Naive thymus-derived CD8-positive, alpha-beta T cell (primary cell): ENCODE measurements at places on chromosomes 5 and 9. TPM values are rescaled to one million over a fixed set of nuclear protein-coding genes. Genes with fewer than 3 reads are reported as not detected.

DNA sequence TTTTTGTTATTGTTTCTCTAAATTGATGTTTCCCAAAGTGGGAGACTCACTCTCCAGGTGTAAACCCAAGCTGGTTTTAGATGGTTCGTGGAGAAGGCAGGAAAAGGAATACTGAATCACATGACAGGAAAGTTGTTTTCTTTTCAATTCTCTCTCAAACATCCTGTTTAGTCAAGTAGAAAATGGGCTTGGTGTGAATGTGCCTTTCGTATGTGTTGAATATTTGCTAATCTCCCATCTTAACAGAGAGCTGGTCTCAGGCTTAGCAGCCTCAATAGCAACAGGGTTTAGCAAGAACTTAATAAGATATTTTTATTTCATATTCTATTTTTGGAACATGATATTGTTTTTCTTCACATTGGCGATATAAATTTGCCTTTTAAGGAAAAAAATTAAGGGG lies 119.7 kb downstream of the INSYN2B start:
- no peak for DNase-seq
- no peaks in the 10 kb centered on the region for H3K36me3 ChIP-seq
- peaks cover 25% of the 10 kb centered on the region for H3K4me1 ChIP-seq
- H3K4me3 ChIP-seq = no peak overlapping the region
- no peak overlapping the region for H3K27ac ChIP-seq

GRCh38 chr9:97831843-97832636 lies 21.0 kb upstream of the FOXE1 start:
- no peak for DNase-seq
- peaks cover 30% of the 10 kb centered on the region for H3K27me3 ChIP-seq
- H3K4me1 ChIP-seq = no peaks in the 10 kb centered on the region

DNA sequence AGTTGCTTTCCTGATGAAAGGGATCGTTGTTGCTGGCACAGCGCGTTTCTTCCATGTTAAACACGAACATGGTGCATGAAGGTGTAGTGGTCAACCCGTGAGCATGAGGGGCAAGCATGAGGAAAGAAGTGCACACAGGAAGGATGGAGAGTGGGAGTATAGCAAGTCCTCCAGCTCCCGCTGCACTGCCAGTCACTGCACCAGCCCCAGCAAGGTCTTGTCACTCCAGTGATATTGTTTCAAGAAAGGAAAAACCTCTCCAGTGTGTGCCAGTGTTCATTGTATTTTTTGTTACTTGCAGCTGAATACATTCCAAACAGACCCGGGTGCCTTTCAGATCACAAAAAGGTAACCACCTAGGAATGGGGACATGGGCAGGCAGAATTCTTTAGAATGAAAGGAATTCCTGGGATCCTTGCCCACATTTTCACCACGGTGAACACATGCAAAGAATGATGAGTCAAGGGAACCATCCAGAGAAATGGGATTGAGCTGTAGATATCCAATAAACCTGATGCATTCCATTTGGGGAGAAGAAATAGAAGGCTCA lies 186.3 kb downstream of the AOPEP start:
- H3K27ac ChIP-seq = no peak overlapping the region
- no peaks in the 10 kb centered on the region for H3K27me3 ChIP-seq
- DNase-seq = no peak
- no peak overlapping the region for H3K4me3 ChIP-seq

DNA sequence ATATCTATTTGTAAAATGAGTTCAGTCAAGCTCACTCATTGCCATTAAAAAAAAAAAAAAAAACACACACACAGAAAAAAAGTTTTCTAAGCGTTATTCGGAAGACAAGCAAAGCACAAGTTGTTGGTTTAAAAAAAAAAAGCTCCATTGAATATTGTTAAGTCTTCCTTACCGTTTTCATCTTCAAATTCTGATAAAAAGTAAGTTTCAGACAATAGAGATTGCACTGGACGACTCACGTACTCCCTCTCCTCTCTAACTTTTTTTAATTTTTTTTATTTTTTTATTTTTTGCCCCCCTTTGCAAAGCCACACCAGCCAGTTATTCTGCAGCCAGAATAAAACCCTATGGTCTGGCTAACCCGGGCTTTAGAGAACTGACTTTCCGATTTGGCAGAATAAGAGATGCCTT lies 544 bp downstream of the ADAMTS6 start:
- H3K27ac ChIP-seq = peak overlapping the region; percentile 92
- no peaks in the 10 kb centered on the region for H3K27me3 ChIP-seq
- H3K4me3 ChIP-seq = no peak overlapping the region
- no peaks in the 10 kb centered on the region for H3K36me3 ChIP-seq
- no peak for DNase-seq
- H3K4me1 ChIP-seq = peaks cover 21% of the 10 kb centered on the region

DNA sequence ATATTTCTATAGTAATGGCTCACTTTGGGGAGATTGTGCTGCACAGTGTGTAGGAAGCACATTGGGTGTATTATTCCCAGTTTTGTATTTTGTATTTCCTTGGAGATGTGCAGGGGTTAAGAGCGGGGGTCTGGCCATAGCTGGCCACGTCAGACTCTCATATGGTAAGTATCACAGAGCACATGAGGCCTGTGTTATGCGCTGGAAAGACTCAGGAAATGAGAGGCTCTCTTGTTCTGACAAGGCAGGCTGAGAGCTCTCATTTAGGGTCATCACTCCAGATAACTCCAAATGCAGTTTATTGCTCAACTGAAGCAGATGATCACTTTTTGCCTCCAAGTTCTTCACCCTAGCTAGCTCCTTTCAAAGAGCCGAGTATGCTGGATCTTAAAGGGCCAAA lies 205.7 kb downstream of the NTRK2 start:
- no peak for DNase-seq
- H3K36me3 ChIP-seq = no peaks in the 10 kb centered on the region
- no peak overlapping the region for H3K4me3 ChIP-seq

The CCDC192 gene
- not detected for total RNA-seq

DNA sequence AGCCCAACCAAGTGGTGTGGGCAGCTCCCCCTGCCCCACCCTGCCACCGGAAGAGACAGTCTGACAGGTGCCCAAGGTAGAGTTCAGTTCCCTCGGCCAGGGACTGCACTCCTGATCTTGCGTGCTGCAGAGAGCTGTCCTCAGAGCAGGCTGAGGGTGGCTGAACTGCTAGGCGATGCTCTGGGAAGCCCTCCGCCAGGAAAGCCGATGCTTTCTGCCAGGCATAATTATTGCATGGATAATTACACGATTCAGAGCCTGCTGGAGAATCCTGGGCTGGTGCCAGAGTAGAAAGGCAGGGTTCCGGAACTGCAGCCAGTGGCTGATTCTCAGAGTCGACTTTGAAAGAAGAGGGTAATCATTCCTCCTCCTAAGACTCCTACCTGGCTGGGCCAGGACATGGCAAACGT lies 19.3 kb downstream of the KCNIP1 start:
- peaks cover 5% of the 10 kb centered on the region for H3K27me3 ChIP-seq
- H3K4me3 ChIP-seq = no peak overlapping the region
- H3K27ac ChIP-seq = peak overlapping the region; percentile 76
- no peak for DNase-seq
- H3K4me1 ChIP-seq = no peaks in the 10 kb centered on the region
